Bronchial epithelial cell (primary cell): ENCODE measurements at places on chromosomes 1 and 21.

GRCh38 chr1:116330342-116330652, 42.7 kb upstream of the ATP1A1 start:
- DNase-seq, result no peak

GRCh38 chr21:28261298-28261697, 731.4 kb downstream of the LTN1 start:
- peak; percentile 21 for DNase-seq

DNA sequence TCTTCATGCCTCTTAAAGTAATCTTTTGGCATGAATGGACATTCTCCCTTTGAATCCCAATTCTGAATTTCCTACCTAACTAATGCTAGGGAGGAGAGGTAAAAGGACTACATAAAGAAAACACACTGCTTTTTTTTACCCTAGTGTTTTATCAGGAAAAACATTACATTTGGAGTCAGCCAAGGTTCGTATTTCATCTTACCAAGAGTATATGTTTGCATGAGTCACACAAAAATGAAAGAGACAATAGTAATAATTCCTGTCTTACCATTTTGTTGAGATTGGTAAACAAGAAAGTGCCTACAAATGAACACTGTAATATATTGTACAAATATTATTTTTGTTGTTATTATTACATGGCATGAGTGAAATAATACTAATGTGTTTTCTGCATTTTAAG, 112.9 kb upstream of the WARS2 start:
- DNase-seq, result peak; percentile 79

DNA sequence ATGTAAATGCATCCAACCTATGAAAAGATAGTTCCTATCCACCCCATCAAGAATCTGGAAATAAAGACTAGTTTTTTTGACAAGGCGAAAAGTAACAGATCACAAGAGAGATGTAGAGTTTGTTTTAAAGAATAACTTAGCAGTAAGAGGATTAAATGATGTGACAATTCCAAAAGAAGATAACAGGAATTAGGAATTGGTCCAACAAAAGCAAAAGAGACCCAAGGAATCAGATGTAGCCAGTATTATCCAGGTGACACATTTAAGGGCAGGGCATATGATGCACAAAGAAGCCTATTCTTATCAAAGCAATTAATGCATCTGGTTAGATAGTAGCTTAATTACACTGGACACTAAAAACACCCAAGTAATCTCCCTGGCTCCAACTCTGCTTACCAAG, 53.8 kb downstream of the PUM1 start:
- no peak for DNase-seq

- no peak for DNase-seq
Observed at GRCh38 chr1:30889511-30889910, 19.0 kb downstream of the SDC3 start.

DNA sequence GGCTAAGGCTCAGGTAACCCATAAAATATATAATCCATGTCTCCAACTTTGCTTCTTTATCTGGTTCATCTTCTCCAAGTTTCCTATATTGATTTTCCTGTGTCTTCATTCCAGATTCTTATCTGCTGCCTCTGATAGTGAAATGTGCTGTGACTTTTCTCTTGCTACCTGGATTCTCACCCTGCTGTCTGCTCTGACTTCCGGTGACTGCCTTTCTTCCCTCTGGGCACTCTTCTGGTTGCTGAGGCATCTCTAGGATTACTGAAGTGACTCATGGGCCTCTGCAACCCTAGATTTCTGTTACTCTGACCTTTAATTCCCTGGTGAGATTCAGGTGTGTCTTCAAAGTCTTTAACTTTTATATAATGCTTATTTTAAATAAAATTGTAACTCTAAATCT, 46.9 kb downstream of the GIPC2 start:
- DNase-seq, result peak; percentile 89

DNA sequence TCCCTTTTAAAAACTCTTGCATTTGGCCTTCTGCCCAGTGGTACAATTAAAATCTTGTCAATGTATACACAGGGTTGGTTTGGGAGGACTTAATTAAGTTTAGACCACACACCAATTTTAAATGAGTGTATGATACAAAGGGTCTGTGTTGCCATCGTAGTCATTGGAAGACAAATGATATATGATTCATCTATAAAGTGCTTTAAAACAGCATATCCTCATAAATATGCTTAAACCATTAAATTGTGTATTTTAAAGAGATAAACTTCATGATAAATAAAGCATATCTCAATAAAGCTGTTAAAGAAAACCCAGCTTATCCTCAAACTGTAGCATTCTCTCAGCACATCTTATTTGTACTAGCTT, 69.5 kb downstream of the LUZP1 start:
- DNase-seq, result no peak

DNA sequence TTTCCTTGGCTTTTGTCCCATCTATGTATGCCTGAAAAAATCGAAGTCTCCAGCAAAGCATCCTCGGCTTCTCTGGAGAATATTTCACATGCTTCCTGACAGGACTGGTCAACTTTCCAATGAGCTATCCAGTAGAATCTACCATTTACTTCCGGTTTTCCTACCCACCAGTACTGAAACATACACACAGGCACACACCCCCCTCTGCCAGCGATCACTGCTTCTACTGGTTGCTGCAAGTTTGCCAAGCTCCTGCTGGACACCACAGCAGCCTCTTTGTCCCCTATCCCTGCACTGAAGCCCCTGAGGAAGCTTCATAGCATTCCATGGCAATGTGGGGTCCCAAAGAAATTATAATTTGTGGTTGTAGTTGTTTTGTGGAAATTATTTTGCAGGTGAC, 536.8 kb downstream of the MATN1 start:
- no peak for DNase-seq

DNA sequence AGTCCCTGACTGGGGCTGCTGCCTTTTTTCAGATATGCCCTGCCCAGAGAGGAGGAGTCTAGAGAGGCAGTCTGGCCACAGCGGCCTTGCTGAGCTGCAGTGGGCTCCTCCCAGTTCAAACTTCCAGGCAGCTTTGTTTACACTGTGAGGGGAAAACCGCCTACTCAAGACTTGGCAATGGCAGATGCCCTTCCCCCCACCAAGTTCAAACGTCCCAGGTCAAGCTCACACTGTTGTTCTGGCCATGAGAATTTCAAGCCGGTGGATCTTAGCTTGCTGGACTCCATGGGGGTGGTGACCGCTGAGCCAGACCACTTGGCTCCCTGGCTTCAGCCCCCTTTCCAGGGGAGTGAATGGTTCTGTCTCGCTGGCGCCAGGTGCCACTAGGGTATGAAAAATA, 18.3 kb upstream of the C1orf53 start:
- no peak for DNase-seq

GRCh38 chr1:47765742-47766485, 231.3 kb downstream of the TRABD2B start:
- DNase-seq, result no peak

DNA sequence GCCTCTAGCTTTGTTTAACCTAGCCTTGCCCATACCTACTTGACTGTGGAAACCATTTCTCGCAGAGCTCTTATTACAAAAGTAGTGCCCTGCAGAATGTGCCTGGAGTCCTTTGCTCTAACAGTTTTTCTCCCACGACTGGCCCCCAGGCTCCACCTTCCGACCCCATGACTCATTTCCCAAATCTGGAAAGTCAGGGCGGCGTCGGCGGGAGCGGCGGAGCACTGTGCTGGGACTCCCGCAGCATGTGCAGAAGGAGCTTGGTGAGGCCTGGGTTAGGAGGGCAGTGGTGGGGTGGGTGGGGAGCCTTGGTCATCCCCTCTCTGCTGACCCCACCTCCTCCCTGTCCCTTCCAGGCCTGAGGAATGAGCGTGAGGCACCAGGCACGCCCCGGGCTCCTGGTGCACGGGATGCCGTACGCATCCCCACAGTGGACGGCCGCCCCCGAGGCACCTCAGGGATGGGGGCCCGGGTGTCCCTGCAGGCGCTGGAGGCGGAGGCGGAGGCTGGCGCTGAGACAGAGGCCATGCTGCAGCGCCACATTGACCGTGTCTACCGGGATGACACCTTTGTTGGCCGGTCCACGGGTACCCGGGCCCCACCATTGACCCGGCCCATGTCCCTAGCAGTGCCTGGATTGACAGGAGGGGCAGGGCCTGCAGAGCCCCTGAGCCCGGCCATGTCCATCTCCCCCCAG, 47.5 kb downstream of the YARS1 start:
- peak; percentile 64 for DNase-seq

- DNase-seq, result peak; percentile 89
Observed at GRCh38 chr1:15525050-15526020, 1.3 kb upstream of the DNAJC16 start.

GRCh38 chr1:222385262-222385661, 162.6 kb downstream of the HHIPL2 start:
- DNase-seq, result no peak
